RKO (cell line): ENCODE measurements at places on chromosomes 7 and 10.
A peak's percentile ranks its signal among the peaks of the same experiment; 100 is the strongest.

DNA sequence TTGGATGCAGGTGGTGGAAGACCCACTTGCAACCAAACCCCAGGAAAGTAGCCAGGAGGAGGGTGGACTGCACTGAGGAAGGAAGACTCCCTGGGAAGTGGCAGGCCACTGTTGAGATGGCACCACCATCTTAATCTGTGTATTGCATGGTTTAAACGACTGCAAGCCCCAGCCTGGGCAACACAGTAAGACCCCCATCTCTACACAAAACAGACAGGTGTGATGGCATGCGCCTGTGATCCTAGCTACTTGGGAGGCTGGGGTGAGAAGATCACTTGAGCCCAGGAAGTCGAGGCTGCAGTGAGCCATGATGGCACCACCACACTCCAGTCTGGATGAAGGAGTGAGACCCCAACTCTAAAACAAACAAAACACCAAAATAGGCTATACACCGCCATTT lies 9.7 kb upstream of the BCL7B start:
- DNase-seq = no peak

- no peak for DNase-seq
Measured at GRCh38 chr10:10138685-10139084, 879.0 kb upstream of the CELF2 start.

GRCh38 chr10:78685466-78686103 lies 383.2 kb upstream of the ZMIZ1 start:
- DNase-seq = no peak

GRCh38 chr7:131543298-131543697 lies 13.1 kb downstream of the PODXL start:
- no peak for DNase-seq

DNA sequence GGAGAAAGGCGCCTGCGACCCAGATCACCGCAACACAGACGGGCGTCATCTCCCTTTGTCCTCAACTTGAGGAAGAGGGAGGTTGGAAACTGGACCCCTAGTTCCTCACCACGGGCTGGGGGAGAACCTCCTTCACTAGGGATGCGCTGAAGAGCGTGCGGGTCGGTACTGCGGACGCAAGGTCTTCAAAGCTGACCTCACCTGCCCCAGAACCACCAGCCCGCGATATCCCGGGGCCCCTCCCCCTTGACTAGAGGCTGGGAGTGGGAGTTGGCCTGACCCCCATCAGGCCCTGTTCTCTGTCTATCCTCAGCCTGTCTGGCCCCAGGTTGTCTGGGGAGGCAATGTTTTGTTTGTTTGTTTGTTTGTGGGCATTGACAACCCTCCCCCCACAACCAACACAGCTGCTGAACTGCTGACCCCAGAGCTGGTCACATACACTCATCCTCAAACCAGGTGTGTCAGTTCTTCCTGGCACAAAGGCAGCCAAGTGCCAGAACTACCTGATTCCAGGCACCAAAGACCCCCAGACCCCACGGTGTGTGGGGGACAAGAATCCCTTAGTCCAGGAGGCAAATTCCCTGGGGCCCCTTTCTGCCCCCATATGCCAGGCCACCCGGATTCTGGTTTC lies 2.9 kb downstream of the NPM3 start:
- no peak for DNase-seq

GRCh38 chr10:93219347-93219746 lies 145.7 kb downstream of the CYP26A1 start:
- DNase-seq = no peak

GRCh38 chr7:2613098-2613930 lies 18.5 kb upstream of the TTYH3 start:
- DNase-seq = no peak

- DNase-seq = peak; percentile 39
Measured at GRCh38 chr10:11468126-11468742, 143.2 kb downstream of the USP6NL start.

DNA sequence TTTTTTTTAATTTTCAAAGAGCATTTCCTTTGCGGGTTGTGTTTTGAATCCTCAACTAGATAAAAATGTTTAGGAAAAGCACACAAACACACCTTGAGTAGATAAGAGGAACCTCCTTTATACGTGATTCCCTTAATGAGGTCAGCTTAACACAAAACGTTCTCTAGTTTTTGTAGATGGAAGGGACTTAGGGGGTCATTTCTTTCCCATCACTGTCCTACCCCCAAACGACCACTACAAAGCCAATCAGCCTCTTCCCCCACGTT lies 1.2 kb downstream of the SUV39H2 start:
- peak; percentile 38 for DNase-seq

DNA sequence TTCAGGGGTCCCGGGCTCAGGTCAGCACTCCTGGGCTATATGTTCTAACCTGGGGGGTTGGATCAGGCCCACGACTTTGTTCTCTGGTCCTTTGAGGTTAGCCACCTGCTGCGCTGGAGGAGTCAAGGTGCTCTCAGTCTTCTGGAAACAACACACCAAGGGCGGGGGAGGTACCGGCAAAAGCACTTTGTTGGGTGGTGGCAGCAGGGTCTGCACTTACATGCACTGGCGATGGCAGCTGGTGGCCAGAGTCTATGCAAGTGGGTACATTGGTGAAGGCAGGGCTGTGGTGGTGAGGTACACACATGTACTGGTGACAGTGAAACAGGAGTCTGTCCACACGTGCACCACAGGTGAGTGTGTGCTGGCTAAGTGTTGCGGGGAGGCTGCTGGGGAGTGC lies 194.2 kb upstream of the MAGI2 start:
- no peak for DNase-seq

DNA sequence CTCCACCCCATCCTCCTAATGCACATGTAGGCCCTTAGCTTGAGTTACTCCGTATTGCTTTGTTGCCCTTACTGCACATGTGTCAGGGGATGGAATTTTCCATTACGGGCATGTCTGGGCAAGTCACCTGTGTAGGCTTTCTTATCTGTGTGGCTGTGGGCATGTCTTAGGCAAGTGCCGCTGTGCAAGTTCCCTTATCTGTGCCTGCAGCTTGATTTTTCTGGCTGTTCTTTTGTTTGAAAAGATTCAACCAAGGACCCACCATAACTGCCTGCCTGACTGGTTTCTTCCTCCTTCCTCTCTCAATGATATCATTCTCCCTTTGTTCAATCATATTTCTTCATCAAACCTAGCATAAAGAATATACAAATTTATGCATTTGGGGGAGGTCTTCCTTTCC lies 88.5 kb downstream of the AKR1D1 start:
- no peak for DNase-seq

DNA sequence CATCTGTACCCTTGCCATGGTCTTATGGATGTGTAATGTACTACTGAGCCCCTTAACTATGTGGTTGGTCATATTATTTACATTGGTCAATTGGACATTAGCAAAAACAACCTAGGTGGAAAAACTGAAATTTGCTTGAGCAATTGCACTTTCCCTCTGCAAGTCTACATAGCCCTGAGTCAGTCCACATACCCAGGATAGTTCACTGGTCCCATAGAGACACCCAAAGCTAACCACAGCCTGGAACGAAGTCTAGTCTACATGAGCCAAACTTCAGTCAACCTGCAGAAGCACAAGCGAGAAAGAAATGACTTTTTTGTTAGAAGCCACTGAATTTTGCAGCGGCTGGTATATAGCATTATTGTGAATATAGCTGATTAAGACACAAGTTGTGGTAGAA lies 37.6 kb upstream of the COL1A2 start:
- no peak for DNase-seq

DNA sequence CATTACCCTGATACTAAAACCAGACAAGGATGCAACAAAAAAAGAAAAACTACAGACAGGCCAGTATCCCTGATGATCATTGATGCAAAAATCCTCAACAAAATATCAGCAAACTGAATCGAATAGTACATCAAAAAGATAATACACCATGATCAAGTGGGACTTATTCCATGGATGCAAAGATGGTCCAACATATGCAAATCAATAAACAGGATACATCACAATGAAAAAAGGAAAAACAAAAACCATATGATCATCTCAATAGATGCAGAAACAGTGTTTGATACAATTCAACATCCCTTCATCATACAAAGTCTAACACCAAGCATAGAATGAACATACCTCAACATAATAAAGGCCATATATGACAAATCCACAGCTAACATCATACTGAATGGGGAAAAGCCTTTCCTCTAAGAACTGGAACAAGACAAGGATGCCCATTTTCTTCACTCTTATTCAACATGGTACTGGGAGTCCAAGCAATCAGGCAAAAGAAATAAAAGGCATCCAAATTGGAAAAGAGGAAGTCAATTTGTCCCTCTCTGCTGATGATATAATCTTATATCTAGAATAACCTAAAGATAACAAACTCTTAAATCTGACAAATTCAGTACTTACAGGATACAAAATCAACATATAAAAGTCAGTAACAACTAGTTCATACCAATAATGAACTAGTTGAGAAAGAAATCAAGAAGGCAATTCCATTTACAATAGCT lies 48.8 kb upstream of the ASAH2 start:
- no peak for DNase-seq

DNA sequence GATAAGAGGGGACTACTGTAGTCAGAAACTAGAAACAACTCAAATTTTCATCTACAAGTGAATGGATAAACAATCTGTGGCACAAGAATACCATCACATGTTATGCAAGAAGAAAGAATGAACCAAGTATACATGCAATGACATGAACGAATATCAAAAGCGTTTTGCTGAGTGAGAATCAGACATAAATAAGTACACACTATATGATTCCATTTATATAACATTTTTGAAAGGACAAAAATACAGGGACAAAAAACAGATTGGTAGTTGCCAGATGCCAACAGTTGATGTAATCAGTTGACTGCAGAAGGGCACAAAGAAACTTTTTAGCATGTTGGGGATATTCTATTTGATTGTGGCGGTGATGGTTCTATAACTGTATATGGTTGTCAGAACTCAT lies 33.6 kb downstream of the CTNNA3 start:
- DNase-seq = no peak

GRCh38 chr10:62147425-62147824 lies 121.2 kb downstream of the RTKN2 start:
- DNase-seq = no peak

- DNase-seq = no peak
Measured at GRCh38 chr7:144445590-144445989, 42.1 kb upstream of the NOBOX start.

DNA sequence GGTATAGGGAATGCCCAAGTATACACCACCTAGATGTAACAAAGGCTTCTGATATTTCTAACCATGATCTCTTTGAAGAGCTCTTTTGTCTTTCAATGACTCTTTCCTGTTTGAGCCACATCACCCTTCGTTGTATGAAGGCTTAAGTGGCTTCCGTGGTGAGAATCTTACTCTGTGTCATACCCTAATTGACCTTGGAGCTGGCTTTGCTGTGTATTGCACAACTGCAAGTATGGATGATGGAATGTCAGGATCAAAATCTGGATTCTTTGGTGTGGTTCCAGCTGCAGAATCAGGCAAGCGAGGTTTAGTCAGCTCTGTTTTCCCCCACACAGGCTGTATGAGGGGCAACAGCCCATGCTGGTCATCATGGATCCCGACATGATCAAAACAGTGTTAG lies 16.0 kb downstream of the CYP3A43 start:
- DNase-seq = peak; percentile 45

- DNase-seq = no peak
Measured at GRCh38 chr7:909358-910329, 33.3 kb downstream of the GET4 start.
